Activated CD8-positive, alpha-beta T cell treated with anti-CD3 and anti-CD28 coated beads, Interleukin-2, amount 10 ng/mL, durations not matched to agents 7 days and 5 days (primary cell): ENCODE measurements at places on chromosomes 1 and 21. TPM values are rescaled to one million over a fixed set of nuclear protein-coding genes. Genes with fewer than 3 reads are reported as not detected.

DNA sequence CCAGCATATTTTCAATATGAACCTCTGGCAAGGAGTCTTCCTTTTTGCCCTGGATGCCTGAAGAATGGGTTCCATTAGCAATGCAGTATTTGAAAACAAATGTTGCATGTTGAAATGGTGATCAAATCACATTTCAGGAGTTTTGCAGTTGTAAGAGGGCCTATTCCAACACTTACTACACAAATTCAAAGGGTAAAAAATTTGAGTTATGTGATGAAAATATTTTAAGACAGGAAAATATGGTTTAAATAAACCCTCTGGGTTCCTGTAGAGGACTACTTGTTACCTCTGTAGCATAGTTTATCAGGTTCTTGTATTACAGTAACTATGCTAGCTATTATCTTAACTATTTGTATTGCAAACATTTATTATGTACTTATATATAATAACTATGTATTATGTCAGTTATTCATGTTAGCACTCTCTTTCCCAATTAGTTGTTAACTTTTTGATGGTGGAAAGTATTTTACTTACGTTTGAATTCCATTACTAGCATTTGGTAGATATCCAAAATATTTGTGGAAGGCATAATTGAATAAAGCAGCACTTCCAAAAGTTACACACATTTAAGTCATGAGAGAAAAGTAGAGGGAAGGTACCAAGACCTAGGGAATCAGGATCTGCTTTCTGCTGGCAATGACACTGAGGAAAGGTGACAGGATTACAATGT lies 312.9 kb downstream of the GRIK1 start:
- H3K27ac ChIP-seq, result no peak overlapping the region
- DNase-seq, result no peak
- no peak overlapping the region for H3K4me3 ChIP-seq

DNA sequence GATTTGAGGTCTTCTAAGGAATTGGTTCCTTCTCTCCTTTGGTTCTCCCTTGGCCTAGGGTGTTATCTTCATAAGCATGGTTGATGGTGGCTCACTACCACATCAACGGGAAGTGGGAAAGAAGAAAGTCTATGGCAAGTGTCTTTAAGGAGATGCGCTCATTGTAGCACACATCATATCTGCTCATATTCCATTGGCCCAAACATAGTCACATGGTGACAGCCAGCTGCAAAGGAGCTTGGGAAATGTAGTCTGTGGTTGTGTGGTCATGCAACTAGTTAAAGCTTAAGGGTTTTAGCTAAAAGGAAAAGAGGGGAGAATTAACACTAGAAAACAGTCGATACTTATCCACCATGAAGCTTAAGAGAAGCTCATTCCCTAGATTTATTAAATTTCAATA lies 11.4 kb upstream of the MRPS6 start:
- peaks cover 4% of the 10 kb centered on the region for H3K27me3 ChIP-seq
- H3K36me3 ChIP-seq, result peaks cover 2% of the 10 kb centered on the region
- no peak overlapping the region for H3K27ac ChIP-seq
- no peak overlapping the region for H3K4me3 ChIP-seq
- no peak for DNase-seq
- peaks cover 4% of the 10 kb centered on the region for H3K4me1 ChIP-seq

GRCh38 chr1:55088413-55088812 lies 49.1 kb downstream of the PCSK9 start:
- peaks cover 48% of the 10 kb centered on the region for H3K36me3 ChIP-seq
- no peak overlapping the region for H3K4me3 ChIP-seq
- peaks cover 19% of the 10 kb centered on the region for H3K4me1 ChIP-seq
- peak; percentile 30 for DNase-seq
- H3K27me3 ChIP-seq, result no peaks in the 10 kb centered on the region
- peak overlapping the region; percentile 60 for H3K27ac ChIP-seq

DNA sequence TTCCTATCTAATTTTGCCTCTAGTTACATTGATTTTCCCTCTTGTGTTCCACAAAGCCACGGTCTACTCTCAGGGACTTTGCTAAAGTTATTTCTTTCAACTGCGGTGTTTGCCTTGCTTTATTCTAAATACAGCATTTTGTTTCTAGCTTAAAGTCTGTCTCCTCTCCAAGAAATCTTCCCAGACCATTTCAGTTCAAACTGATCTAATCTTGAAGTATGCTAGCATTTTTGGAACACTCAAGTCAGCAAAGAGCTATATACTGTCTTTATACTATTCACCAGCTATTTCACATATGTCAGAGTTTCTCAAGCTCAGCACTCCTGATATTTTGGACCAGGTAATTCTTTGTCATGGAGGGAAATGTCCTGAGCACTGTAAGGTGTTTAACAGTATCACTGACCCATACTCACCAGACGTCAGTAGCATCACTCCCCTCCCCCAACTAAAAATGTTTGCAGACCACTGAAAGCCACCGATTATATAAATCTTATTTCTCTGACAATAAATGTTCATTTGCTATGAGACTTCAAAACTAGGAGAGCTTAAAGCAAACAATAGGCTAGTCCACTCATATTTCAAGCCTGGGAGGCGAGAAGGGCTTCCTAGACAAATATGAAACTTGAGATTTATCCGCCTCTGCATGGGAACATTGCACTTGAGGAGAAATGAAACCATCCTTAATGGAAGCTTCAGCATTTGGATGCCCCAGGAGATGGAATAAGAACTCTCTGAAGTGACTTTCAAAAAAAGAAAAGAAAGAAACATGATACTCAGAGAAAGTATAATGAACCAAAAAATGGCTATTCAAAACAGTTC lies 81.1 kb downstream of the KIAA0319L start:
- no peak for DNase-seq
- H3K27me3 ChIP-seq, result no peaks in the 10 kb centered on the region
- no peak overlapping the region for H3K4me3 ChIP-seq
- peaks cover 36% of the 10 kb centered on the region for H3K36me3 ChIP-seq

- H3K36me3 ChIP-seq, result peaks cover 36% of the 10 kb centered on the region
- no peak for DNase-seq
- H3K4me1 ChIP-seq, result peaks cover 1% of the 10 kb centered on the region
- no peaks in the 10 kb centered on the region for H3K27me3 ChIP-seq
Measured at GRCh38 chr1:161844696-161845095, 78.6 kb downstream of the ATF6 start.

- H3K4me3 ChIP-seq, result no peak overlapping the region
- DNase-seq, result no peak
- peaks cover 42% of the 10 kb centered on the region for H3K36me3 ChIP-seq
- H3K4me1 ChIP-seq, result no peaks in the 10 kb centered on the region
Measured at GRCh38 chr1:169129109-169129784, 22.8 kb downstream of the ATP1B1 start.

DNA sequence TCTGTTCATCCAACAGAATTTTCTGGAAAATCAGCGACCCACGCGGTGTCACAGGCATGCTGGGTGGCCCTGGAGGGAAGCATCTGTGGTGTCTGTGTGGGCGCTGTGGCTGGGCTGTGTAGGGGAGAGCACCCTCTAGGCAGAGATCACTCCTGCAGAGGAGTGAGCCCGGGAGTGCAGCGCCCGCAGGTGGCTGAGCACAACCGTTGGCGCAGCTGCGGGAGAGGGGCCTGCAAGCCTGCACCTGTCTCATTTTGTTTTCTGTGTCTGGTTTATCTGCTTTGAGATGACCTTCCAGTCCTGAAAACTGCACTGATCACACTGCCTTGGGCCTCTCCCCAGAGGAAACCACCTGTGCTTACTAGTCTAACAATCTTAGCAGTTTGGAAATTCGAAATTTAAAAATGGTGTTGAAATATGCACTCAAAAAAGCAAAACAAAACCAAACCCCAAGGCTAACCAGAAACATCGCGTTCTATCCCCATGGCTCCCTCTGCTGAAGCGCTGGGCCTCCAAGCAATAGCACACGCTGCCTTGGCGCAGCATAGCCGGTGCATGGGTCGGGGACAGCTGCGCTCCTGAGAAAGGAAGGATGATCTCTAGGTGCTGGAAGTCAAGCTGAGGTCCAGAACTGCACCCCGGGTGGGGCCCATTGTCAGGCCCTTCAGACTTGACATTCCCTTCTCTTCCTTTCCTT lies 4.8 kb downstream of the FAM3B start:
- no peak overlapping the region for H3K4me3 ChIP-seq
- H3K27ac ChIP-seq, result no peak overlapping the region
- peak; percentile 38 for DNase-seq

GRCh38 chr1:39574646-39575045 lies 1.9 kb downstream of the PABPC4 start:
- no peaks in the 10 kb centered on the region for H3K27me3 ChIP-seq
- peak overlapping the region; percentile 89 for H3K27ac ChIP-seq
- no peak for DNase-seq
- peak overlapping the region; percentile 92 for H3K4me3 ChIP-seq

DNA sequence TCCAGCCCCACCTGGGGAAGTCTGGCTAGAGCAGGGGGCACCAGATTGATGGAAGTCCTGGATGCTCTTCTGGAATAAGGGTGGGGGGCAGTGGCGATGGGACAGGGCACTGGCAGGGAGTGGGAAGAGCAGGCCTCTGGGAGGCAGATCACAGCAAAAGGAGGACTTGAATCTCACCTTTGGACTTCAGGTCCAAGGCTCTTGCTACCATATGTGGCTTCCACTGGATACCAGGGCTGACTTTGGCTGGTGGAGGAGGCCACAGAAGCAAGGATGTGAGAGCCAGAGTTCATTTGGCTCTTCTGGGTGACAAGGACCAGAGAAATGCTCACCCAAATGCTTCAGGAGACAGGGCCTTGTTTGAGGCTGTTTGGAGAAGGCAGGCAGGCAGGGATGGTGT lies 16.0 kb upstream of the SYNC start:
- no peak for DNase-seq
- peaks cover 8% of the 10 kb centered on the region for H3K27me3 ChIP-seq
- no peak overlapping the region for H3K4me3 ChIP-seq
- peaks cover 12% of the 10 kb centered on the region for H3K4me1 ChIP-seq
- H3K36me3 ChIP-seq, result no peaks in the 10 kb centered on the region
- H3K27ac ChIP-seq, result no peak overlapping the region

- H3K4me3 ChIP-seq, result peak overlapping the region; percentile 76
- H3K36me3 ChIP-seq, result peaks cover 6% of the 10 kb centered on the region
- H3K4me1 ChIP-seq, result peaks cover 63% of the 10 kb centered on the region
- H3K27ac ChIP-seq, result peak overlapping the region; percentile 26
- H3K27me3 ChIP-seq, result no peaks in the 10 kb centered on the region
Measured at GRCh38 chr1:89762386-89762778, 58.5 kb upstream of the LRRC8D start.

GRCh38 chr1:208598021-208598420 lies 353.8 kb upstream of the PLXNA2 start:
- no peaks in the 10 kb centered on the region for H3K36me3 ChIP-seq
- H3K27ac ChIP-seq, result no peak overlapping the region
- peaks cover 2% of the 10 kb centered on the region for H3K27me3 ChIP-seq

DNA sequence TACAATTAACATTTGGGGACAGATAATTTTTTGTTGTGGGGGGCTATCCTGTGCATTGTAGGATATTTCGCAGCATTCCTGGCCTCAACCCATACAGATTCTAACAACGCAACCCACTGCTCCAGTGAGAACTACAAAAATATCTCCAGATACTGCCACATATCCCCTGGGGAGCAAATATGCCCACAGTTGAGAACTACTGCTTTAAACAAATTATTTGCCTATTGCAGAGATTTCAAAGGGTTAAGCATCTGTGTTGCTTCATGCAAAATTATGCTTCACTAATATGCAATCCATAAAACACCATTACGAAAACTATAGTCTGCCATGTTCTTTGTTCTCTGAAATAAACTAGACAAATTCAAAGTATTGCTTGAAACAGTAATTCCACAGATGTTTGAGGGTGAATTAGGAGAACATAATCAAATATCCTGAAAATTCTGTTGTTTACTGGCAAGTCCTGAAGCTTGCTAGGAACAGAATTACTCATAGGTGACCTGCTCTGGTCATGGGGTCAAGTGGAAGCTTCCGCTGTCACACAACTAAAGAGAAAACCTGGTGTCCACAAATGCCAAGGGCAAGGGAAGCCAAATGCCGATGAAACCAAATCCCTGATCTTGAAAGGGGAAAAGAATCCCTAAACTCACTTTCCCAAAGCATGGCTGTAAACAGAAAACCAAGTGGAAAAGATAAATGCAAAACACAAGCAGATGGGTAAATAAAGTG lies 149.4 kb downstream of the RERE start:
- DNase-seq, result no peak
- H3K4me3 ChIP-seq, result no peak overlapping the region
- H3K27ac ChIP-seq, result no peak overlapping the region
- no peaks in the 10 kb centered on the region for H3K36me3 ChIP-seq

Gene TLR5
- total RNA-seq, result 0.44 TPM

Gene DNAJC28
- 0.40 TPM for total RNA-seq

Gene PANK4
- 55.9 TPM for total RNA-seq

Gene MROH7
- not detected for total RNA-seq

Gene DENND2C
- 0.40 TPM for total RNA-seq

Gene KCNH1
- total RNA-seq, result not detected

Gene NR0B2
- not detected for total RNA-seq

Gene CCDC181
- not detected for total RNA-seq
